ENCODE measurements at places on chromosomes 6 and 20.

GRCh38 chr6:147135211-147135681 lies 69.0 kb upstream of the STXBP5 start:
- peak; percentile 10 for DNase-seq

DNA sequence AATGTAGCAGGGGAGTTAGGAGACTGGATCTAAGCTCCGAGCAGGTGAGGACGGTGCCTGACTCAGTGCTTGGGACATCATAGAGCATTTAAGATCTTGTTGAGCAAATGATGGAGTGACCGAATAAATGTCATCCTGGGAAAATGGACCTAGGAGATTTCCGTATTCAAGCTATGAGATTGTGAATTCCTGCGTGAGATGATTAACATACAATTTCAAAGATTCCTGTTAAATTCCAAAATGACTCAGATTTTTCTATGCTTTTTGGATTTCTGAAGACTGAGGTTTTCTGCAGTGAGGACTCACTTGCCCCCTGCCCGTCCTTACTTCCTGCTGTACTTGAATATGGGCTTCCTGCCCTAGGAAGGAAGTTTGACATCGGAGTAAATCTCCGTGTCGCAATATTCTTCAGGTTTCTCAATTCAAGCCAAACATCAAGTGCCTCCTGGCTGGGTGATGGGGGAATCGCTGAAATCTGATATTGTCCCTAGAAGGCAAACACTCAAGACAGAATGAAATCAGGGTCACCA lies 5.2 kb downstream of the SYTL3 start:
- DNase-seq, result no peak

DNA sequence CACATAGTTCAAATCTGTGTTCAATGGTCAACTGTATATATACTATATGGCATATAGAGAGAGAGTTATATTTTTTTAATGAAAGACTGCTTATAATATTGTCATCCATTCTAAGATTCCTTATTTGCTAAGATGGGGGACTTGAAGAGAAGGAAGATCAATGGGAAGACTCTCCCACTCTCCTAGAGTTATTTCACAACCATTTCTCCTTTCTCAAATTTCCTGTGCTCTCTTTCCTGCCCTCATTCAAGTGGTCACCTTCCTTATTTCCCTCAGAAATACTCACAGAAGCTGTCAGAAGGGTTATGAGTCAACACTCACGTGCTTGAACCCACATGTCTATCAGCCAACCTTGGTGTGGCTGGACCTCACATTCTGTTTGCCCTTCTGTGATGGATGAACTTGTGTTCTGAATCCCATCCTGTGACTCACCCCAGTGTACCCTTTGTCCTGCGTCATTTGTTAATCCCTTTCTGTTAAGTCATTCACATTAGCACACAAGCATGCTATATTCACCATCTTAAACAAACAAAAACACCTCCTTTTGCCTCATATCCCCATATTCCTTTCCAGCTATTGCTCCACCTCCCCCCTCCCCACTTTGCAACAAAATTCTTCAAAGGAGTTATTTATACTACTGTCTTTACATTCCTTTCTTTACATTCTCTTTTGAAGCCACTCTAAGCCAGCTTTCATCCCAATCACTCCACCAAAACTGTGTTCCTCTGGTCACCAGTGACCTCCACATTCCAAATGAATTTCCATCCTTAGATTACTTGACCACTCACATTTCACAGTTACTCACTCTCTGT lies 279.3 kb upstream of the TCF21 start:
- DNase-seq, result peak; percentile 80

DNA sequence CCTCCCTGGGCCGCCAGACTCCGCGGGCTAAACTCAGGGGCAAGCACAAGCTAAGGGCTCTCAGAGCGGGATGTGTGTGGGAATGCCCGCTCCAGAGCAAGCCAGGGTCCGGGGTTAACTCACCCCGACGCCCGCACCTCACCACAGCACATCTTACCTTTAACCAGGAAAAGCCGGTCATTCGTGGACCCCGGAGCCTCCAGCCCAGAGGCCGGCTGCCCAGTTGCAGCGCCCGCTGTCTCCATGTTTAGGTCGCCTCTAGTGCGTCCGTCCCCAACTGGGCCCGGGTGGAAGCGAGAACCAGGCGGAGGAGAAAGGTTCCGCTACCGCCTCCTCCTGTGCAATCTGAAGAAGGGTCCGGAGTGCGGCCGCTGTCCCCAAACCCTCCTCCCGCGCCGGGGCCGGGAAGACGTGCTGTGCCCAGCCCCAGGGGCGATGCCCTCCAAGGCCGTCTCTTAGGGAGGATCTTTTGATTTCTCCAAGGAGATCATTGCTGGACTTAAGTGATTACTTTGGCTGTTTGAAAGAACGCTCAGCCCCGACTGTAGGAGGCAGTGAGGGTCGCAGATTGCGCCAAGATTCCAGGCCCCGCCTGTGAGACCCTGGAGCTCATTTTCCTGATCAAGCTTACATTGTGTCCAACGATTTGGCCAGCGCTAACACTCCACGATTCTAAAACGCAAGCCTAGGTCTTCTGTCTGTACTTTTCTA lies at the start of gene TMEM242:
Gene TMEM242, minus strand, starts transcription at position 265 of the 711 bp plus-strand sequence. Its CDS starts 20 bp downstream, at position 245.
- no peak for DNase-seq

- peak; percentile 49 for DNase-seq
Measured at GRCh38 chr20:433300-433975, 25.3 kb downstream of the RBCK1 start.
